Natural killer cell (primary cell): ENCODE measurements at places on chromosomes 2 and 18. TPM values are rescaled to one million over a fixed set of nuclear protein-coding genes. Genes with fewer than 3 reads are reported as not detected.

The LGALSL gene
- 1.3 TPM for total RNA-seq

GRCh38 chr2:231928481-231928880, 2.3 kb upstream of the NPPC start:
- DNase-seq = no peak

DNA sequence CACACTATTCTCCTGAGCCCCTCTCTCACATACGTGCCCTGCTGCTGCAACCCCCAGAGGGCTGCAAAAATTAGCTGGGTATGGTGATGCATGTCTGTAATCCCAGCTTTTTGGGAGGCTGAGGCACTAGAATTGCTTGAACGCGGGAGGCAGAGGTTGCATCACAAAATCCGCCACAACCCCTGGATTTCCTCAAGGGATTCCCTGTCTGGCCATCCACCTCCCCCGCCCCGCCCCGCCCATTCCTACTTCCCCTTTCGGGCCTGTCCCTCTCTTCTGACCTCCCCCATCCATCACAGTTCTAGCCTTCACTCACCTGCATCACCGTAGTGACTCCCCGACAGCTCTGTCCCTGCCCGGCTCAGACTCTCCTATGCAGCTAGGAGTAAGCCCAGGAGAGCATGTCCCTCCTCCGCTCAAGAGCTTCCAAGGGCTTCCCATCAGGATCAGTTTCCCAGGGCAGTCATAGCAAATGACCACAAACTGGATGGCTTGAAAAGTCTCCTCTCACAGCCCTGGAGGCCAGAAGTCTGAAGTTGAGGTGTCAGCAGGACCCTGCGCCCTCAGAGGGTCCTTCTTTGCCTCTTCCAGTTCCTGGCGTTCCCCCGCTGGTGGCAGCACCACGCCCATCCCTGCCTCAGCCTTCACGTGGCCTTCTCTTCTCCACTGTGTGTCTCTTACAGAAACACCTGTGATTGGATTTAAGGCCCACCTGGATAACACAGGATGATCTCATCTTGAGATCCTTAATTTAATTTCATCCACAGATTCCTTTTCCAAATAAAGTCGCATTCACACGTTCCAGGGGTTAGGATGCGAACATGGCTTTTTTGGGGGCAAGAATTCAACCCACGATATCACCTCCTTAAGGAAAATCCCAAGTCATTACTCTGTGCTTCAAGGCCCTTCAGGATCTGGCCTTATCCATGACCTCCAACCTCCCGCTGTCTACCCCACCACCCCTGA, 58.5 kb downstream of the HS1BP3 start:
- DNase-seq = no peak

- no peak for DNase-seq
These were observed 61.3 kb downstream of the SPRED2 start for GRCh38 chr2:65371074-65371434.

DNA sequence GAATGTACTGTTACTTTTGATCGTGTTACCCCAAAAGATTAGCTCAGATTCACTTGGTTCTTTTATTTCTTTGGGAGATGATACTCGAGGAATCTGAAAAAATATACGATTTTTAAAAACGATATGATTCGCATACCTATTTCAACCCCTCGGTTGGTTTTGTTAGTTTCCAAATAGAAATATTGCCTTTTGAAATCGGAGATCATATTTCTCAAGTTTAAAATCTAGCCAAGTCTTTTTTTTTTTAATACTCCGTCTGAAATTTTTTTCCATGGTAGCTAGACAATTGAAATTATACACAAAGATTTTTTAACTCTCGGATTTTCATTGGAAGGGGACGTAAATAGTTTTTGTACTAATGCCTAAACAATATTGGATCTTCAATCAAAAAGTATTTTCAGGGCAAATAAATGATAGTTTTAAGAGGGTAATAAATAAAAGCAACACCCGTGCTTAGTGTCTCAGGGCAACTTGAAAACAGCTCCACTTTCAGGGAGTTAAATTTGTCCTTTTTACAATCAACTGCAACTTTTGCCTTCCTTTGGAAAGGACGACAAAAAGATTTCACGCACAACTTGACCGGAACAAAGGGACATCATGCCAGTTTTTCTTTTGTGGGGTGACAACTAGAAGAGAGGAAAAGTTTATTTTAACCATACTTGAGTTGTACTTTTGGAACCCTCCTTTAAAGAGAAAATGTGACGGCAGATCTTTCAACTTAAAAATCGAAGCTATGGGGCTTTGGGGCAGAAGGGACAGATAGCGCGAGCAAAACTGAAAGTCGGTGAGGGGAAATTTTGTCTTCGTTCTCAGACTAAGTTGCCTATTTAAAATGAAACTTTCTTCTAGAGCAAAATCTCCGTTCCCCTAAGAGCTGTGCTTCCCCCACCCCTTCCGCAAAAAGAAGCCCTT, 5.8 kb upstream of the ONECUT2 start:
- DNase-seq = no peak

DNA sequence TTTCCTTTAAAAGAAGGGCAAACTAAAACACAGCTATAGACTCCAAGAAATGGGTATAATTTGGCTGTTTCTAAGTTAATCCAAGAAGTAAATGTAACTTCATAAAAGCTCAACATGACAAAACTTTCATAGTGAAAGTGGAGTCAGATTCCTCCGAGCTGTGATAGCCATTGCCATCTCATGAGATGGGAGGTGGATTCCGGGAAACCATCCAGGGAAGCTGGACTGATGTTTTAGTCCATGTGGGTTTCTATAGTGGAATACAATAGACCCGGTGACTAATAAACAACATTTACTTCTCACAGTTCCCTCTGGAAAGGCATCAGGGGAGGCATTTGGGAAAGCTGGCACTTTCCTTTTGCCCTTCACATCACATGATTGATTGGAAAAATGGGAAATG, 10.0 kb upstream of the LAPTM4A start:
- no peak for DNase-seq

The DSG4 gene
- not detected for total RNA-seq

DNA sequence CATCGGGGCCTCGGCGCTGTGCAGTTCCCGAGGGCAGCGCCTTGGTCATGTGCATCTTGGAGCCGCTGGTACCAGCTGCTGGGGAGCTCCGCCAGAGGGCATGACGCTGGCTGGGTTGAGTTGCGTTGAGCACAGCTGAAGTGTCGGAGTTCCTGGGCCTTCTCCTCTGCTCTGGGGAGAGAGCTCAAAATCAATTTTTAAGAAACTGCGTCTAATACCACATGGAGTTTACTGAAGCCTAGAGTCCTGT, 48.7 kb downstream of the GREB1 start:
- DNase-seq = no peak

The UGT1A5 gene
- total RNA-seq = not detected

GRCh38 chr2:163407296-163407695, 328.5 kb downstream of the FIGN start:
- DNase-seq = no peak

The RGPD4 gene
- not detected for total RNA-seq

DNA sequence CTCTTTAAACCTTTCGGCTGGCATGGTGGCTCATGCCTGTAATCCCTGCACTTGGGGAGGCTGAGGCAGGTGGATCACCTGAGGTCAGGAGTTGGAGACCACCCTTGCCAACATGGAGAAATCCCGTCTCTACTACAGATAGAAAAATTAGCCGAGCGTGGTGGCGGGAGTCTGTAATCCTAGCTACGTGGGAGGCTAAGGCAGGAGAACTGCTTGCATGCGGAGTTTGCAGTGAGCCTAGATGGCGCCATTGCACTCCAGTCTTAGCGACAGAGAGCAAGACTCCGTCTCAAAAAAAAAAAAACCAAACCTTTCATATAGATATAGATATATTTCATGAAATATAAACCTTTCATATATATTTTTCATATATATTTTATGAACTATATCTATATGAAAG, 864.7 kb downstream of the TRIB2 start:
- DNase-seq = no peak

GRCh38 chr18:63258749-63259566, 60.6 kb downstream of the BCL2 start:
- DNase-seq = no peak

The PNPT1 gene
- total RNA-seq = 11.3 TPM

The MDH1B gene
- total RNA-seq = not detected

DNA sequence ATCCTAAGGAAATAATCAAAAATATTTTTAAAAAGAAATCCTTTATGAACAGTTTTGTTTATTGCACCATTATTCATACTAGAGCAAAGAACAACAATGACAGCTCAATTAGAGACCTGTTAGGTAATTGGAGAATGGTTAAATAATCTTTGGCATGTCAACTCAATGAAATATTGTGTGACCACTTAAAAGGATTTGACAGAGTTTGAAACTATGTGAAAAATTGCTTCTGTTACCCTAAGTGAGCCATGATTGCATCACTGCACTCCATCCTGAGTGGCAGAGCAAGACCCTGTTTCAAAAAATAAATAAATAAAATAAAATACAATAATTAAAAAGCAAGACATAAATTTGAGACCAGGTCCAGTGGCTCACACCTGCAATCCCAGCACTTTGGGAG, 66.1 kb upstream of the ATP8B1 start:
- DNase-seq = no peak

- no peak for DNase-seq
These were observed 76.4 kb downstream of the ZSWIM2 start for GRCh38 chr2:186772579-186772978.

GRCh38 chr2:181397331-181397730, 59.9 kb upstream of the ITGA4 start:
- DNase-seq = no peak

- no peak for DNase-seq
These were observed 16.0 kb upstream of the CNDP2 start for GRCh38 chr18:74480149-74480651.

GRCh38 chr2:41698678-41699422, 349.0 kb upstream of the PKDCC start:
- no peak for DNase-seq

- no peak for DNase-seq
These were observed 110.4 kb downstream of the ADCYAP1 start for GRCh38 chr18:1014951-1015624.

The GAL3ST2 gene
- total RNA-seq = 0.88 TPM

DNA sequence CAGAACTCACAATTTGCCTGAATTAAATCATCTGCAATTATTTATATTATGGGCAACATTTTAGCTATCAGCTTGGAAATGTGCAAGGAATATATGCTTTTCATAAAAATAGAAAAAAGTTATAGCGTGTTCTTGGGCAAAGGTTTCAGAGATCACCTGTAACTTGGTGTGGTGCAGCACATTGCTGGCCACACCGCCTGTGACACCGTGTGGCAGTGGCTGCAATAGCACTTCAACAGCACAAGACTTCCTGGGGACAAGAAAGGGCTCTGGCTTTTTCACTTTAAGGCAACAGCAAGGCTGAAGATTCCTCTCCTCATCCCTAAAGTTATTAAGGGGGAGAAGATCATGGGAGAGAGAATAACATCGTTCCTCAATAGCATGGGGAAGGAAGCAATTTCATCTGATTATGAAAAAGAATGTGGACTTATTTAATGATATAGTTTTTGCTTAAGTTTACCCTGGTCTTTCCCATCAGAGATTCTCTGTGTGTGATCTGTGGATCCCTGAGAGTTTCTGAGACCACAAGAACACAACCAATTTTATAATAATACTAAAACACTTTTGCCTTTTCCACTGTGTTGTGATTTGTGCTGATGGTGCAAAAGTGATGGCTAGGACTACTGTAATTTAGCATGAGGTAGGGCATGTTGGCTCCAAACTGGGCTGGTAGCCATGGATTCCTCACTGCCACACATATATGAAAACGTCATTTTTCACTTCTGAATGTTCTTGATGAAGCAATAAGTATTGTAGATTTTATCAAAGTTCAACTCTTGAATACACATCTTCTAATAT, 15.0 kb upstream of the SERPINB3 start:
- DNase-seq = no peak

- no peak for DNase-seq
These were observed 6.0 kb upstream of the SLC35F6 start for GRCh38 chr2:26757873-26758789.

GRCh38 chr2:121707920-121708361, 28.7 kb downstream of the NIFK start:
- no peak for DNase-seq

DNA sequence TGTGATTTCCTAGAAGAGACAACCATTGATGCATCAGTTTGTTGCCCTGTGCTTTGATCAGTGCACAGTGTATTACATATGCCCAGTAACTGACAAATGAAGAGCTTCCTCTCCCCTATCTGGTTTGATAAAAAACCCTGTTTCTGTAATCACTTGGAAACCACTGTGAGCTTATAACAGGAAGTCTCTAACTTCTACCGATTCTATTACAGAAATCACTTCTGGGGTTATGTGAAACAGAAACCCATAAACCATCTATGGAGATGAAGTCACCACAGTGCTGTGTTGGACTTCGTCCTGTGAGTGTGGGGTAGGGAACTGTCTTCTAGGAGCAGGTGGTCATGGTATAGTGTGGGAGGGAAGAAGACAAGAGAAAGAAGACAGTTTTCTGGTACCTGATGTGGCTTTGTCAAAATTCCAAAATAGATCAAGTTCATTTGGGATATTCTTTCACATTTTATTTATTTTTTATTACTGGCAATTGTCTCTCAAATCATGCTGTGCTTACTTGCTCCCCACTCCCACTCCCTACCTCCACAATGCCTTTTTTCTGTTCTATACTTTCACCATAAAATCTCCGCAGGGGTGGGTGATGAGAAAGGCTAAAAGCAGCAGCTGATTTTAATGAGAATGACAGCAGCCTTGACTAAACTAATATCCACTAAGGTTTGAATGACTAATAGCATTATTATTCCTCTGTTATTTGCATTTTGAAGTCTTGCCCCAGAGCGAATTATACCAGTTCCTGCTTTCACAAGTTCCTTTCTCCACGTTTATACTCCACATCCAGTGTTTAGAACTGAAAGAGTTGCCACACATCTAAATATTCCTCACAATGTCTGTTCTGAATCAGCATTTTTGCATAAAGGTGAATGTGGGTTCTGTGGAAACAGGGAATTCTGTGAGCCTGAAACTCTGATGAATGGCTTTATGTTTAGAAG, 41.7 kb upstream of the RND3 start:
- no peak for DNase-seq

- no peak for DNase-seq
These were observed 58.2 kb downstream of the GREB1L start for GRCh38 chr18:21300035-21300907.

DNA sequence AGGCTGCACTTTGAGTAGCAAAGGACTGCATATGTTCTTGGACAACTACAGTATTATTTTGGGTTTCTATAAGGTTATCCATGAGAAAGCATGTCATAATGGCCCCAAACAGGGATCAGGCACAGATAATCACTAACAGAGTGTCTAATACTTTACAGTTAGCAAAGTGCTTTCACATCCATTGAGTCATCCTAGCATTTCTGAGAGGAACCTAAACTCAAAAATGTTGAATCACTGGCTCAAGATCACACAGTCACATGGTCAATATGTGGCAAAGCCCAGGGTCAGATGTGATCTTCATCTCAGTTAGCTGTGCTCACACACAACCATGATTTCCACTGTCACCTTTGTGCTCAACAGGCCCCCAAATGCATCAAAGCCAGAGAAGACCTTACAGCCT, 156.1 kb upstream of the VRK2 start:
- DNase-seq = no peak

GRCh38 chr18:31120594-31120993, 18.4 kb upstream of the DSC2 start:
- DNase-seq = no peak

- DNase-seq = no peak
These were observed 143.6 kb downstream of the SPHKAP start for GRCh38 chr2:228037915-228038314.

The SMAD7 gene
- 127 TPM for total RNA-seq
